ENCODE measurements at places on chromosomes 4 and X.

- no peak for DNase-seq
Observed at GRCh38 chr4:64588507-64588906, 179.3 kb upstream of the TECRL start.

DNA sequence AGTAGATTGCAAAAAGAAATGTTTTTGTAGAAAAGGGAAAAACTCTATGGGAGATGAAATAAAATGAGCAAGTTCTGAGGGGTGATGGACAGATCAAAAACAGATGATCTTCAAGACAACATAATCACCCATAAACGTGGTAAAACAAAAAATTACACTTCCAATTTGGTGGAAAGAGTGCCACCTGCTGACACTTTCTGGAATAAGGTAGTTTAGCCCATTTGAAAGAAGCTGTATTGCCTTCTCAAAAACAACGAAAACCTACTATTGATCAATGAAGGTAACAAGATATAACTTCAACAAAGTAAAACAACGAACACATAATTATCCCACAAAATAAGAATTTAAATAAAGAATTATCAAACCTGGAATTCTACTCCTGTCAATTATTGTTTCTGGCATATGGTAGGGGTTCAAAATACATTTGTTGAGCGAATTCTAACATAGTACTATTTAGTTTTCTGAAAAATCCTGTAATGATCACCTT is 2.5 kb downstream of the COQ2 start:
- peak; percentile 42 for DNase-seq

GRCh38 chr4:5925419-5926200 is 32.7 kb upstream of the CRMP1 start:
- DNase-seq: no peak

DNA sequence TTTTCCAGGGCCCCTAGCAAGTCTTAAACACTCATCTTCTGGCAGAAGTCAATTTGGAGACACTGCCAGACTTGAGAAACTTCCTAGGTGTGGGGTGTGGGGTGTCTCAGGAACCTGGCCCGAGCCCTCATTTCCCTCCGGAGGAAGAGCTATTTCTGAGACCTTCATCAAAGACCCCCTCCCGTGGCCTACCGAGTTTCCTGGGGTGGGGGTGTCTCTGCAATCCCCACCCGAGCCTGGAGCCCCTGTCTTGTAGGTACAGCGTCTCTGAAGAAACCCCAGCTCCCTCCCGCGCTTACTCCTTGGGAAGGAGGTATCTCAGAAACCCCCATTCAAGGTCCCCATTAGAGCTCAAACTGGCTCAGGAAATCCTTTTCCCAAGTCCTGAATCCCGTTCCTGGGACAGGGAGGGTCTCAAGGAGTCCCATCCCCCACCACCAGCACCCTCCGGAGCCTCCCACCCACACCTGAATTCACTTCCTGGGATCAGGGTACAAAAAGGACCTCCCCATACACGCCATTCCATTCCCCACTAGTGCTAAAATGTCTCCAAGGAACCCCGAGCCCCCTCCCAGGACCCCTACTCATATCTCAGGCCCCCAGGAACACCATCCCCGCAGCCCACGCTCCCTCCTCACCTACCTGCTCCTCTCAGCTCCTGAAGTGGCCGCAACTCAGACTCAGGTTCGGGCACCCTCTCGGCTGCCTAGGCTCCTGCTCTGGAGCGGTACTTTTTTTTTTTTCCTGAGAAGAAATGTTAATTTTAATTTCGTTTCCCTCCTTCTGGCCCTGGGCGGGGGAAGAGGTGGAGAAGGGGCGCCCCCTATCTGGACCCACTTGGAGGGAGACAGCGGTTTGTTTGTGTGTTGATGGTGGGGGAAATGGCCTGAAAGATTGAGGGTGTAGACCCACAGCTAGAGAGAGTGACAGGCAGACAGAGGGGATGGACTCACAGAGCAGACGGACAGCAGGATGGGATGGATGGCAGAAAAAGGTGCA is 1.1 kb downstream of the SLC38A5 start:
- DNase-seq: peak; percentile 47

GRCh38 chrX:52923781-52924241 is 26.7 kb downstream of the FAM156B start:
- DNase-seq: no peak

- DNase-seq: no peak
Observed at GRCh38 chr4:142309772-142310171, 536.3 kb downstream of the INPP4B start.

GRCh38 chr4:20639346-20639745 is 60.9 kb upstream of the PACRGL start:
- no peak for DNase-seq

- no peak for DNase-seq
Observed at GRCh38 chr4:180240670-180241069, 2002.5 kb upstream of the TENM3 start.

GRCh38 chr4:67130411-67130810 is 414.9 kb downstream of the CENPC start:
- no peak for DNase-seq

DNA sequence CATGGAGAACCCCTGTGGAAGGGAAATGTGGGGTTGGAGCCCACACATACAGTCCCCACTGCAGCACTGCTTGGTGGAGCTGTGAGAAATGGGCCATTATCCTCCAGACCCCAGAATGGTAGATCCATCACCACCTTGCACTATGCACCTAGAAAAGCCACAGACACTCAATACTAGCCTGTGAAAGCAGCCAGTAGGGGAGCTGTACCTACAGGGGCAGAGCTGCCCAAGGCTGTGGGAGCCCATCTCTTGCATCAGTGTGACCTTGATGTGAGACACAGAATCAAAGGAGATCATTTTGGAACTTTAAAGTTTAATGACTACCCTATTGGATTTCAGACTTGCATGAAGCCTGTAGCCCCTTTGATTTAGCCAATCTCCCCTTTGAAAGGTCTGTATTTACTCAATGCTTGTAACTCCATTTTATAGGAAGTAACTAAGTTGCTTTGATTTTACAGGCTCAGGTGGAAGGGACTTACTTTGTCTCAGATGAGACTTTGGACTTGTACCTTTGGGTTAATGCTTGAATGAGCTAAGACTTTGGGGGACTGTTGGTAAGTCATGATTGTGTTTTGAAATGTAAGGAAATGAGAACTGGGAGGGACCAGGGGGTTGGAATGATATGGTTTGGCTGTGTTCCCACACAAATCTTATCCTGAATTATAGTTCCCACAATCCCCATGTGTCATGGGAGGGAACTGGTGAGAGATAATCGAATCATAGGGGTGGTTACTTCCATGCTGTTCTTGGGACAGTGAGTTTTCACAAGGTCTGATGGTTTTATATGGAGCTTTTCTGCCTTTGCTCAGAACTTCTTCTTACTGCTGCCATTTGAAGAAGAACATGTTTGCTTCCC is 352.6 kb downstream of the INPP4B start:
- DNase-seq: no peak

GRCh38 chr4:183758758-183759447 is 99.8 kb downstream of the TRAPPC11 start:
- DNase-seq: no peak

GRCh38 chr4:81512757-81513501 is 41.2 kb upstream of the RASGEF1B start:
- no peak for DNase-seq

- DNase-seq: no peak
Observed at GRCh38 chr4:108139089-108139488, 29.6 kb downstream of the LEF1 start.

GRCh38 chr4:16580514-16580913 is 317.9 kb downstream of the LDB2 start:
- DNase-seq: no peak

GRCh38 chr4:152938237-152938947 is 2.3 kb downstream of the FHDC1 start:
- no peak for DNase-seq

- no peak for DNase-seq
Observed at GRCh38 chr4:121720109-121720508, 23.3 kb upstream of the ANXA5 start.

DNA sequence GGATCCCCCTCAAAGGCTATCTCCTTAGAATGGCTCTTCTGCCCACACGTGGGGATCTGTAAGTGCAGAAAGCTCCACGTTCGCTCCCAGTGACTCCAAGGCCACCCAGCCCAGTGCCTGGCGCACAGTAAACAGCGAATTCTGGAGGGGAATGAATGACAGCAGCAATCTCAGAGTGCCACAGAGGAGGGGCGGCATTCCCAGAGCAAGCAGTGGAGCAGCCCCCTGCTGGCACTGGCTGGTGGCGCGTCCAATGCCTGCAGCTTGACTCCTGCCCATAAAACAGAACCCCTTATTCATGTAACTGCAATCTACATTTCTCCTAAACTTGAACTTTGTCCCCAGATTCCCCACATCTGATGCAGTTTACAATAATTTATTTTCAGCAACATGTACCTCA is 6.9 kb upstream of the HELT start:
- DNase-seq: peak; percentile 43

DNA sequence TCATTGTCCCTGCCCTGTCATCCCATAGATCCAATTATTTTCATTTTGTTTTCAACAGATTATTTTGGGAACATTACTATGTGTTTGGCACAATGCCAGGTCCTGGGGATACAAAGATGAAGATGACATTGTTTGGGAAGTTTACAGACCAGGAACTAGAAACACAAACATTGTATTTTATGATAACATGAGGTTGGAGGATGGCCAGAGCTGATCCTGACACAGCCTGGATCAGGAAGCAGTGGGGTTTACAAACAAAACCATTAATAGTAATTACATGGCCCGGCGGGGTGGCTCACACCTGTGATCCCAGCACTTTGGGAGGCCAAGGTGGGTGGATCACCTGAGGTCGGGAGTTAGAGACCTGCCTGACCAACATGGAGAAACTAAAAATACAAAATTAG is 29.9 kb downstream of the CLRN2 start:
- DNase-seq: no peak

DNA sequence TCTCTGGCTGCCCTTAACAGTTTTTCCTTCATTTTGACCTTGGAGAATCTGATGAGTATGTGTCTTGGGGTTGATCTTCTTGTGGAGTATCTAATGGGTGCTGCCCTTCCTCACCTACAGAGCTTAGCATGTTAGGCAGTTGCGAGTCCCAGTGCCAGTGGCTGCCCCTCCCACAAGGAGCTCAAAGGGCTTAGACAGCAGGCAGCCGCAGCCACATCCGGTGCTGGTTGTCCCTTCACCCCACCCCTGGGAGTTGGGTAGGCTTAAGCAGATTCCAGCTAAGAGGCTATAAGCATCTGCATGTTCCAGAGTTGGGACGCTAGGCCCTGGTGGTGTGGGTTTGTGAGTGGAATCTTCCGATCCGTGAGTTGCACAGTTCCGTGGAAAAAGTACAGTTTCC is 322.1 kb upstream of the ARX start:
- DNase-seq: no peak

DNA sequence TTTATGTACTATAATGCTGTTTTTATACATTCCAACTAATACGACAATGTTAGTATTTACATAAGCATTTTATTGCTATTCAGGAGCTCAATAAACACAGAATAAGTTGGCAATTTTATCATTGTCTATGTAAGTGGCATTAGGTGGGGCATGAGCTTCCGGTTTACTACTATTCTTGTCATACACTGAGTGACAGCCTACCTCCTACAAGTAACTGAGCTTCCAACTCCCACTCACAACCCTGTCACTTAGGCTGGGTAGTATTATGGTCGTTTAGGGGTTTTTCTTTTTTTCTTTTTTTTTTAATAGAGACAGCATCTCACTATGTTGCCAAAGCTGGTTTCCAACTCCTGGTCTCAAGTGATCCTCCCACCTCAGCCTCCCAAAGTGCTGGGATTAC is 7.4 kb downstream of the PPID start:
- DNase-seq: no peak

- no peak for DNase-seq
Observed at GRCh38 chr4:151781026-151781425, 20.2 kb upstream of the GATB start.

- DNase-seq: no peak
Observed at GRCh38 chr4:94412658-94413038, 39.1 kb upstream of the PDLIM5 start.

DNA sequence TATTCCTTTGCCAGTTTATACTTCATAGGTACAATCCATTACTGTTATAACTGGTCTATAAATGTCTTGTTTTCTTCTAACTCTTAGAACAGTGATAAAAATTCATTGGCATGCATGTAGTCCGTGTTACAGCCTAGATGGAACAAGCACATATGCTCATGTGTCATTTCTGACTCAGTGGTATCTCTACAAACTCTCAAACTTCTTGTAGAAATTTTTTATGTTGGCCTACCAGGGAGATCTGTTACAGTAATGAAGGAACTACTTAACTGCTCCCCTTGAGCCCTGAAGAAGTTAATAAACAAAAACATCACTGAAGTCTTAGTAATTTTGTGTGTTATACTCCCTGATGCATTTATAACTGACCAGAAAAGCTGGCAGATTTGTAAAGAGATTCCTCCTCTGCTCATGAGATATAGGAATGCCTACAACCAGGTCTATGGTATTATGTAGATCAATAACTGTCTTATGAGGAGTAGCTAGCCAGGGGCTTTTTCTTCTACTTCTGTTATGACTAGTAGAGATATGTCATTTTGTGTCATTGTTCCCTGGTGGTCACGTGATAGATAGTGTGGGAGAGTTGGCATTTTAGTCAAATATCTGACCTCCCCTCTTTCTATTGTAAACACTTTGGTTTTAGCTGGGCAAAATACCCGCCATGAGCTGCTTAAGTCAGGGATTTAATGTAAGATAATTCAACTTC is 53.7 kb upstream of the FAAH2 start:
- no peak for DNase-seq

DNA sequence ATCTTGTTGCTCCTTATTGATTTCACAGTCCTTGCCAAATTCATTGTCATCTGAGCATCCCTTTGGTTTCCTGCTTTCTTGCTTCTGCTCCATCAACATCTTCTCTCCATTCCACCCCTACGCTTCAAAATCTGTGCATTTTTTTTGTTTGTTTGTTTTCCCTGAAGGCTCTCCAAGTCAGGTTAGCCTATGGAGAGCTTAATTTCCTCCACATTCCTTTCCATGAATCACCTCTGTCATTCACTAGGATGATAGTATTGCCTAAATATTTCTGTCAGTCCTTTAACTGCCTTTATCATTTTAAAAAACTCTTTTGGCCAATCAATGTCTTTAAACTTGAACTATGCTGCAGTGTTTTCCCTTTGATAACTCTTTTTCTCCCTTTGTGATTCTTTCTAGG is 67.7 kb downstream of the PPARGC1A start:
- DNase-seq: no peak

DNA sequence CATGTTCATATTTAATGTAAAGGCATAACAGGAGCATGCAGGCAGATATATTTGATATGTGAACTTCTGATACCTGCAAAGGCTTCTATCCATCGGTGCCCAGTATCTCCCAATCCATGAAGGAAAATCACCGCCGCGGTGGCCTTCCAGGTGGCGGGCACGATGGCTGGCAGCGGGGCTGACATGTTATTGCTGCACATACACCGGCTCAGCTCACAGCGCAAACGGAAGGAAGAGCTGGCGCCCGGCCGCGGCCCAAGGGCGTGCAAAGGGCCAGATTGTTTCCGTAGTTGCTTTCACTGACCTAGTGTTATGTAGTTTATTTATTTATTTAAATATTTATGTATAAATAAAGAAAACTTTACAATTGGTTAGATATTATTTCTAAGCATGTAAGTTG is 322.7 kb upstream of the PITX2 start:
- no peak for DNase-seq

- no peak for DNase-seq
Observed at GRCh38 chrX:2513121-2513664, 12.4 kb upstream of the DHRSX start.

Data from stimulated activated CD4-positive, alpha-beta T cell treated with anti-CD3 and anti-CD28 coated beads, Interleukin-2, amount 100 ng/mL, for 24 hours (primary cell).